ENCODE measurements at places on chromosomes 11 and 22.
A peak's percentile ranks its signal among the peaks of the same experiment; 100 is the strongest.

DNA sequence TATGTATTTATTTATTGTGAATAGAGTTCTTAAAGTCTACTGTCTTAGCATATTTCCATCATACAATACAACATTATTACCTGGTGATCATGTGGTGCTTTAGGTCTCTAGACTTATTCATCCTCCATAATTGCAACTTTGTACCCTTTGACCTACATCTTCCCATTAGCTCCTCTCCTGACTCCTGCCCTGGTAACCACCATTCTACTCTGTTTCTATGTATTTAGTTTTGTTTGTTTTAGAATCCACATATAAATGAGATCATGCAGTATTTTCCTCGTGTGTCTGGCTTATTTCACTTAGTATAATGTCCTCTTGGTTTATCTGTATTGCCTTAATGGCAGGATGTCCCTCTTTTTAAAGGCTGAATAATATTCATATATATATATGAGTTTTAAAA is 22.7 kb downstream of the NCAM1 start:
- DNase-seq = no peak

DNA sequence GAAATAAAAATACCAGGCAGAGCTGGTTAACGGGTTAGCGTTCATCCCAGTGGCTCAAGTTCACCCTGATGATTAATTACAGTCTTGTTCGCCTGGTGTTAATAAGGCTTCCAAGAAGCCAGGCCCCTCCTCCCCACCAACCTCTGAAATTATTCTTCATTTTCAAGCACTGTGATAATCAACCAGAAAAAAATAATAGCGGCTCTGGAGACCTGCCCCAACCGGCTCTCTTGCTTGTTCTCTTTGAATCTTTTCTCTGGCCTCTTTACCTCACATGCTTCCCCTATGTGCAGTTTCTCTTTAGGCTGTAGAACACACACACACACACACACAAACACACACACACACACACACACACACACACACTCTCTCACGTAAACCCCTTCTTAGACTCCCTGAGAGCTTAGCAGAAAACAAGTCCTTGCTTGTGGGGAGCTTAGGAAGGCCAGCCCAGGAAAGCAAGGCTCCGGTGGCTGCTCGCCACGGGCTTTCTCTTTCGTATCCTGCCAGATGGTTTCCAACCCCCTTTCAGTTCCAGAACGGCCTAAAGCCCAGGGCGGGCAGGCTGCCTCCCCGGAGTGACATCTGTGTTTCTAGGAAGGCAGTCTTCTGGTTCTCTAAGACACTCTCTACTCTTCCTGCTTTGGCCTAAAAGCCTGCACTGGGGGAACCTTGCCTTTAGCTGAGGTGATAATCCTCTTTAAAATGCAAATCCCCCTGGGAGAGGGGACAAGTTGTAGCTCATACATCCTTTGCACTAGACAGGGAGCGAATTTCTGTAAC is 106.4 kb upstream of the SESN3 start:
- no peak for DNase-seq

GRCh38 chr11:13364388-13364787 is 86.8 kb downstream of the BMAL1 start:
- DNase-seq = no peak

DNA sequence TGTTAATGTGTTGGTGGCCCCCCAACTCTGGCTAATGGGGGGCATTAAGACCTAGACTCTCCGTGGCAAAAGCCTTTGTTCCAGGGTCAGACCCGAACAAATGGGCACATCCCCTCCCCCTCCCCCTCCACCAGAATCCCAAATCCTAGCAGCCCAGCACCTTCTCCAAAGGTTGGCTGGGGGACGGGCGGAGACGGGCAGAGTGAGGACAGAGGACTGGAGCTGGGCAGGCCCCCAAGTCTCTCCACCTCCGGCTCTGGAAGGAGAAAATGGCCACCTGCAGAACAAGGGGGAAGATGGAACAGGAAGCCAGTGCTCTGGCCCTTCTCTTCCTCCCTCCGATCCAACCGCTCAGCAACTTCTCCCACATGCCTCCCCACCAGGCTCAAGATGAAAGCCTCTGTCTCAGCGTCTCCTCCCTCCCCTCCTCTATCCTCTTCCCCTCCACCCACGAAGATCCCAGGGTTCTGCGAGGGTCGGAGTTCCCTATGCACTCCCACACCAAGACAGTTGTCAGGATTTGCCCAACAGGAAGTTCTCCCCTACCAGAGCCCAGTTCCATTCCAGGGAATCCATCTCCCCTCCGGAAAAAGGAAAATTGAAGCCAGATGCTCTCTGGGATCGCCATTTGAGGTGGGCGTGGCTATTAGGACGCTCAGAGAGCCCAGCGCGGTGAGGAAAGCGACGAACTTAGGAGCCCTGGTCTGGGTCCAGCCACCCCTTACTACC is 20.1 kb downstream of the ADA2 start:
- no peak for DNase-seq

GRCh38 chr11:117866526-117866925 is 9.9 kb downstream of the FXYD6 start:
- no peak for DNase-seq

GRCh38 chr11:57459164-57460021 is 935 bp upstream of the RTN4RL2 start:
- DNase-seq = no peak

- no peak for DNase-seq
Observed at GRCh38 chr11:19793326-19793725, 80.7 kb downstream of the NAV2 start.

DNA sequence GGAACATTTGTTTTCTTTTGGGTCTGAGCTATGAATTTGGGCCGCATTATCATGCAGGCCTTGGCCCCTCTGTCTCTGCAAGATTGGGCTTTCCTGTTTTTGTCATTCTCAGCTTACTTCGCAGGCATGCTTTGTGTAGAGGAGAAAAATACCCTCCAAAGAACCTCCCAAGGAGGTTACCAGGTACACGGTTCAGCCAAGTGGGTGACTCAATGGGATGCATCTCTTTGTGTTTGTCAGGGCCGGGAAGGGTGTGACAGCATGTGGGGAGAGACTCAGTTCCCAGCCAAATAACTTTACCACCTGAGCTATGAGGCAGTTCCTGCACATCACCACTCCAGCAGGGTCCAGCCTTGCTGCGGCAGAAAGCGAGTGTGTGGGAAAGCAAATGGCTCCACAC is 47.8 kb upstream of the CLDN5 start:
- no peak for DNase-seq

GRCh38 chr11:113532697-113533424 is 57.7 kb upstream of the DRD2 start:
- peak; percentile 47 for DNase-seq

DNA sequence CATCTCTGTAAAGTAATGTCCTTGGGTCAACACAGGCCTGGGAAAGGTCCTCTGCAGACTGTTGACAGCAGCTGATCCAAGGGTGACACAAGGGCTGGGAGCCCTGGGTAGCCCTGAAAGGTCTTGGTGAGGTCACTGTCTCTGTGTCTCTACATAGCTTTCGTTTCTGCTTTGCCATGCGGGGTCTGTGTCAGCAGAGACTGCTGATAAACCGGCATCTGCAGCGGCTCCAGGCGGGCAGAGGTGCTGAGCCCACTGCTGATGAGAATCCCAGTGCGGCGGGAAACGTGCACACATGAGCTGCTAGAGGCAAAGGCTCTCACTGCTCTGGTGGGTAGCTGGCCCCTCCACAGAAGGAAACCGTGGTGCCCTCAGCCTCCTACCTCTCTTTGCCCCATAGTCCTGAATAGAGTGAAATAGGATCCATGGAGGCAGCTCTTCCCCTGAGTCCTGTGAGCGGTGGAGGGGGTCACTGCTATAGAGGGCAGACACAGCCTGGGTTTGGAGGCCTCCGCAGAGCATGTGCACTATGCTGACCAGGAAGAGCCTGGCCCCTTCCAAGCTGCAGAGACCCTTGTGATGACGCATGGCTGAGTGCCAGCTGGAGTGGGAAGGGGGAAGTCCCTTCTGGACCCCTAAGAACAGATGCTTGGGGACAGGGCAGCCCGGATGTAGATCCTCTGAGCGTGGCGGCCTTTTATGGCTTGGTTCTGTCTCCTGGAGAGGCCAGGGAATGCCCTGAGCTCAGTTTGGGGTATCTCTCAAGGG is 17.8 kb upstream of the ST3GAL4 start:
- no peak for DNase-seq

- DNase-seq = no peak
Observed at GRCh38 chr22:26822313-26822712, 164.9 kb downstream of the MIAT start.

- no peak for DNase-seq
Observed at GRCh38 chr11:19766206-19766605, 53.6 kb downstream of the NAV2 start.

DNA sequence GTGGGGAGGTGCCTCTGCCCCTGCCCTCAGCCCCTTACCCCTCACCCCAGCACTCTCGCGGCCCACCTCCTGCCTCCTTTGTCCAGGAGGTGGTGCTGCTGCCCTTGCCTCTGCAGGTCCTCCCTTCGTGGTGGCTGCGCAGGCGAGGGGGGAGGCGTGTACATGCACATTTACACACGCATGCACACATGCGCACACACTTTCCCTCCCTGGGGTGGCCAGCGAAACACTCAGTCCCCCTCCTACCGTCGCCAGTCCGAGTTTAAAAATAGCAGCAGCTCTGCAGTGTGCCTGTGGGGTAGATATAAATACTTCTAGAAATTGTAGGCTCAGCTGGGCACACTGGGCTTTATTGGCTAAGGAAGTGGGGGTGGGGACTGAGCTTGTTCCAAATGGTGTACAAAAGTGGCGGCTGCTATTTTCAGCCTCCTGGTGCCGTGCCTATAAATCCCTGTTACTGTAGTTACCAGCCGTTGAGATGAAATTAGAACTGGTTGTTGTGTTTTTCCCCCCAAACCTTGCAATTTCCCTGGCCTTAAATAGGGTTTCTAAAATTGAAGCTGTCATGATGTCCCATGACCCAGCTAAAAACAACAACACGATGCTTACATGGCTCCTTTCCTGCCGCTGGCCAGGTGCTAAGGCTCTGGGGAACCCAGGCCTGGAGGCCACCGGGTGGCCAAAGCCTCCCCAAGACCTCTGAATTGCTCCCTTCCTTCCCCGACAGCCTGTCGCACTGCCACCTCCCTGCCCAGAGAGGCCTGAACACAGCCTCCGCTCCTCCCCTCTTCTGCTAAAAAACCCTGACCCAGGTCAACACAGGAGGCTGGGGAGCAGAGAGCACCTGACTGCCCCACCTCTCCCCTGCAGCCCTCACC is 12.4 kb downstream of the PICK1 start:
- DNase-seq = peak; percentile 79

- DNase-seq = no peak
Observed at GRCh38 chr11:27703481-27703880, 3.2 kb upstream of the BDNF start.

DNA sequence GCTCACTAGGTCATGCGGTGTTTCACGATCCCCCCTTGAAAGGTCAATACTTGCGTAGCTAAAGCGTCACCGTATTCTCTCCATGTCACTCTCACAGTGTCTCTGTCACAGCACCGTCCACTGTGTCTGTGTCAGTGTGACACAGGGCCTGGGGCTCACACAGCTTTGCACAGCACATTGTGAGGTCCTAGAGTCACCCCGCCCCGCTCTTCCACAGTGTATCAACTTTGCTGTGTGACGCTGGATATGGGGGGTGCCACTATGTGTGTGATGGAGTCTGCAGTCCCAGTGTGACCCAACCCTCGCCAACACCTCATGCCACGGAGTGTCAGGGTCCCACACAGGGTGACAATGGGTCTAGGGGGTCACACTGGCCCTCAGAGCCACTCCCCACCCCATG is 583 bp downstream of the P4HA3 start:
- no peak for DNase-seq

DNA sequence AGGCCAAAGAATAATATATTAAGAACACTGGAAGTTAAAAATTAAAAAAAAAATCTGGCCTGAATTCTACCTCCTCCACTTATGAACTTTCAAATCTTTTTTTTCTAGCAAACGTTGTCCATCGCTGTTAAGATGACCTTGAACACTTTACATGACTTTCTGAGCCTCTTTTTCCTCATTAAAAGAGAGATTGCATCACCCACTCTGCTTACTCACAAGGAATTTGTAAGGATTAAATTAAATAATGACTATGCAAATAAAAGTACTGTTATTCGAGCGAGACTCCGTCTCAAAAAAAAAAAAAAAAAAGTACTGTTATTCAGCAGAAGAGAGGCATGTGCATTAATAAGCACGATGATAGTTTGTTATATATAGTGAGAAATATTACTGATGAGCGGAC is 285.1 kb upstream of the CCDC90B start:
- DNase-seq = no peak

GRCh38 chr22:20807315-20807752 is 33.4 kb downstream of the SERPIND1 start:
- peak; percentile 77 for DNase-seq

- DNase-seq = no peak
Observed at GRCh38 chr11:8808226-8808585, 102.8 kb upstream of the AKIP1 start.

DNA sequence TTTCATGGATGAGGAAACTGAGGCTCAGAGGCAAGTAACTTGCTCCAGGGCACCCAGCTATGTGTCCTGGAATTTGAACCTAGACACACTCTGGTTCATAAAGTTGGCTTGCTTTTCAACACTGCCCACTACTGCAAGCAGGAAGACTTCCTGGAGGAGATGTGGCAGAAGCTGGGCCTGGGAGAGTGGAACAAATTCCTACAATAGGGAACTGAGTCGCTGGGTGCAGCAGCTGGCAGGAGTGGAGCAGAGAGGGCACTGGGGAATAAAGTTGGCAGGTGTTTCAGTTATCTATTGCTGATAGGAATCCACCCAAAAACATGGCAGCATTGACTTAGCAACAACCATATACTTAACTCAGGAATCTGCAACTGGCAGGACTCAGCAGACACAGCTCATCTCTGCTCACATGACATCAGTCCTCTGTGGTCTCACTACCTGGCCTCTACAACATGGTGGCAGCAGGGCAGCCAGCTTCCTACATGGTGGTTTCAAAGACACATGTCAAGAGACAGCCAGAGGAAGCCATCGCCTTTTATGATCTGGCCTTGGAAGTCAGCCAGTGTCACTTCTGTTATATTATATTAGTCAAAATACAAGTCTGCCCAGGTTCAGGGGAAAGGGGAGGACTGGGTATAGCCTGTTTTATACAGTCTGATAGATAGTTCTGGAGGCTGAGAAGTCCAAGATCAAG is 10.6 kb upstream of the CARD10 start:
- DNase-seq = no peak

GRCh38 chr22:27616033-27616432 is 185.5 kb downstream of the MN1 start:
- DNase-seq = no peak

- DNase-seq = no peak
Observed at GRCh38 chr11:129680907-129681306, 134.7 kb upstream of the TMEM45B start.

- DNase-seq = no peak
Observed at GRCh38 chr11:117735350-117735977, 61.6 kb downstream of the DSCAML1 start.

- DNase-seq = no peak
Observed at GRCh38 chr22:31947296-31947695, 3.0 kb downstream of the YWHAH start.

GRCh38 chr11:43924112-43924855 is 18.2 kb upstream of the C11orf96 start:
- DNase-seq = peak; percentile 58

Data from SJSA1 (cell line).